Naive thymus-derived CD8-positive, alpha-beta T cell (primary cell): ENCODE measurements at places on chromosomes 12 and 14. TPM values are rescaled to one million over a fixed set of nuclear protein-coding genes. Genes with fewer than 3 reads are reported as not detected.

GYS2 gene
- not detected for total RNA-seq

KRT3 gene
- total RNA-seq = not detected

TWF1 gene
- total RNA-seq = 35.5 TPM

LRRC10 gene
- not detected for total RNA-seq

OR10P1 gene
- total RNA-seq = not detected

PDZRN4 gene
- not detected for total RNA-seq

GRCh38 chr14:24670594-24670993 lies 36.6 kb upstream of the GZMB start:
- H3K4me1 ChIP-seq = peaks cover 29% of the 10 kb centered on the region
- DNase-seq = no peak
- H3K27me3 ChIP-seq = peaks cover 7% of the 10 kb centered on the region
- peaks cover 6% of the 10 kb centered on the region for H3K36me3 ChIP-seq

DNA sequence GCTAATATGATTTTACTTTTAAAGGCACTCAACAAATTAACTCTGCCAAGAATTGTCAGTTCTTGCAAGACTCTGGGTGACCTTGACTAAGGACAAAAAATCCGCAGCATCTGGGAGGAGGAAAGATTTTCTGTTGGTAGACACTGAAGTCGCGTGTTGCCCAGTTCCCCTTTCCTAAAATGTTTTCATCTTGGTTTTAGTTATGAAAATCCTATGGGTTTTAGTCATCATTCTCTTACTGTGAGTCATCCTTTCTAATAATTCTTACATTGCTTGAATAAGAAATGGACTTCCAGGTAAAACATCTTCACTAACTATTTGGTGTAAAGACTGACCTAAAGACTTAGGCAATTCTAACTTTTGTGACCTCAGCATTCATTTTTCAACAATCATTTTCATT lies 9.1 kb downstream of the GSG1 start:
- H3K4me1 ChIP-seq = peaks cover 24% of the 10 kb centered on the region
- no peaks in the 10 kb centered on the region for H3K27me3 ChIP-seq
- no peak for DNase-seq
- no peak overlapping the region for H3K27ac ChIP-seq
- H3K36me3 ChIP-seq = no peaks in the 10 kb centered on the region

GRCh38 chr12:117046011-117046369 lies 53.2 kb downstream of the TESC start:
- no peaks in the 10 kb centered on the region for H3K36me3 ChIP-seq

- no peak overlapping the region for H3K27ac ChIP-seq
- H3K36me3 ChIP-seq = no peaks in the 10 kb centered on the region
- H3K4me3 ChIP-seq = no peak overlapping the region
- no peak for DNase-seq
- no peaks in the 10 kb centered on the region for H3K27me3 ChIP-seq
- no peaks in the 10 kb centered on the region for H3K4me1 ChIP-seq
Measured at GRCh38 chr12:24649634-24650033, 299.3 kb downstream of the BCAT1 start.

DNA sequence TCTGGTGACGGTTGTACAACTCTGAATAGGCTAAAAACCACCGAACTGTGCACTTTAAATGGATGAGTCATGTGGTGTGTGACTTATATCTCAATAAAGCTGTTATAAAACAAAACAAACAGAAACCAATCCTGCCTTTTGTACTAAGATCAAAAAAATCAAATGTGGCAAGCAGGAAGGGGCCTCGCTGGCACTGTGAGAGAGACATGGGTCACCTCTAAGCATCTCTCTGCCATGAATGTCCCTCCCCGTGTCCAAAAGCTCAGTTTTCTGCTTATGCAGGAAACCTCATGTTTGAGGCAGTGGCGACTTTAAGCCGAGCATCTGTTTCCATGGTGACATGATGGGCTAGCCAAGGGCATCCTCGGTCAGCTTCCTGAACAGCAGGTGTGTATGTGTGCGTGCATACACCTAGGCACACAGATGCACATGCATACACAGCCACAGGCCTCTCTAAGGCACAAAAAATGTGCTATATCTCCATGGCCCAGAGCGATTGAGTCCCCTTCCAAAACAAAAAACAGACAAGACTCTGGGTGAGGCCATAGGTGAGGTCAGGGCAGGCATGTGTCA lies 44.4 kb downstream of the ARL6IP4 start:
- no peak overlapping the region for H3K4me3 ChIP-seq
- H3K27me3 ChIP-seq = no peaks in the 10 kb centered on the region
- peak overlapping the region; percentile 74 for H3K27ac ChIP-seq
- H3K4me1 ChIP-seq = peaks cover 32% of the 10 kb centered on the region

GRCh38 chr12:52372216-52373154 lies 5.2 kb upstream of the KRT85 start:
- H3K27ac ChIP-seq = no peak overlapping the region
- DNase-seq = peak; percentile 57
- H3K27me3 ChIP-seq = peaks cover 12% of the 10 kb centered on the region
- no peak overlapping the region for H3K4me3 ChIP-seq

DNA sequence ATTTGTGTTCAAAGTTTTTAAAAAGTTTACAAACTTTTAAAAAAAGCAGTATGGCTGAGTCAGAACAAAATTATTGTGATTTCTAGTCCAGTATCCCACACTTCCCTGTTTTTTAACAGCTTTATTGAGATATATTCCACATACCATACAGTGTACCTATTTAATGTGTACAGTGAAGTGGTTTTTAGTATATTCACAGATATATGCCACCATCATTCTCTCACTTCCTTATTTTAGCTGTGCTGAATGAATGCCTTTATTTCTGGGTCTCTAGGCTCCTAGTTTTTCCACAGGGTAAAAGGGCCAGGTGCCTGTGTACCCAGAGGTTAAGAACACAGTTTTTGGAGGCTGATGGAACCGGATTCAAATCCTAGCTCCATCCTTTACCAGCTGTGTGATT lies 58.9 kb upstream of the SRSF5 start:
- peaks cover 94% of the 10 kb centered on the region for H3K36me3 ChIP-seq
- no peak for DNase-seq
- H3K27ac ChIP-seq = no peak overlapping the region
- H3K4me1 ChIP-seq = peaks cover 40% of the 10 kb centered on the region

GRCh38 chr14:79091381-79091963 lies 921.3 kb downstream of the NRXN3 start:
- DNase-seq = no peak
- H3K4me1 ChIP-seq = no peaks in the 10 kb centered on the region
- no peaks in the 10 kb centered on the region for H3K36me3 ChIP-seq
- H3K27me3 ChIP-seq = peaks cover 4% of the 10 kb centered on the region
- H3K27ac ChIP-seq = no peak overlapping the region

- H3K4me3 ChIP-seq = no peak overlapping the region
- no peak overlapping the region for H3K27ac ChIP-seq
- no peak for DNase-seq
Measured at GRCh38 chr14:77148510-77149231, 7.1 kb upstream of the ZDHHC22 start.

DNA sequence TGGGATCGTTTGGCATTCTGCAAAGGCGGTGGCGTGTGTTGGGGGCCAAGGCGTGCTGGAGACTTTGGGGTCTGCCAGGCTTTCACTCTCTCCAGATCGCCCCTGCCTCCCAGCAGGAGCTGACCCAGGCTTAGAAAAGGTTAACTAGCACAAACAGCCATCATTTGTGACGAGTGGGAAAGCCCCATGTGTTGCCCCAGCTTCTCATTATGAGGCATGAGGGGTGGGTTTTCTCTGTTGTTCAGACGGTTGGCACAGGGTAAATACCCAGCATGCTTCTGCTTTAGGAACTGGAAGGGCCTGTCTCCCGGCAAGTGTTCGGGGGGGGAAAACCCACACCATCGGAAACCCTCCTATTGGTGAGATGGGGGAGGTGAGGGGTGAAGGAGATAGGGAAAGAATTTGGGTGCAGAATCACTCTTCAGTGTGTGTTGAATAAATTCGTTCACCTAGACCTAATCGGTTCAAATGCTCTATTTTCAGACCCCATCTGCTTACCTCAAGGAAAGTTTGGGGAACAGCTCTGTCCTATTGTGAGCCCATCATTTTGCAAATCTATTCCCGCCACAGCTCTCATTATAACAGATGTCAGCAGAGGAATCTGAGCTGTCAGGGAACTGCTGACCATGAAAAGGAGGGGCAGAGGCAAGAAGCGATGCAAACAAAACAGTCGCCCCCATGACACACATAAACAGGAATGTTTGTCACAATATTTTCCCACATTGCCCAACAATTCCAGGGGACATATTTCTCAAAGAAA lies 34.7 kb upstream of the C12orf42 start:
- H3K4me1 ChIP-seq = no peaks in the 10 kb centered on the region
- no peak overlapping the region for H3K4me3 ChIP-seq
- DNase-seq = no peak
- no peaks in the 10 kb centered on the region for H3K36me3 ChIP-seq
- H3K27me3 ChIP-seq = no peaks in the 10 kb centered on the region

DNA sequence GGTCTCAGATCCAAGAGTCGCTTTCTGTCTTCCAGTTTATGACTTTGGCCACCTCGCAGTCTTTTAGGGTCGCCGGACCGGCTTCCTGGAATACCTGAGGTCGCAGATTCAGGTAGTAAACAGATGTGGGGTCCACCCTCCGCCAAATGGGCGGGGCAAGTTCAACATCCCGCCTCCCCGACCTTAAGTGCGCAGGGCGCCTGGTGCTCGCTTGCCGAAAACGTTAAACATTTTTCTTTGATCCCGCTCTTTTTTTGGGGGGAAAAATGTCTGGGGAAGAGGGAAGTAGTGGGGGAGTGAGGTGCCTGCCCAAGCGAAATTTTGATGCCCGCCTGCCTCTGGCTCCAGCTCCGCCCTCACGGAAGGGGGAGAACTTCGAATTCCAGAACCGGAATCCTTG lies 73.9 kb upstream of the TBX5 start:
- peak overlapping the region; percentile 79 for H3K4me3 ChIP-seq
- peaks cover 11% of the 10 kb centered on the region for H3K4me1 ChIP-seq
- H3K36me3 ChIP-seq = no peaks in the 10 kb centered on the region
- no peak for DNase-seq
- H3K27me3 ChIP-seq = peaks cover 81% of the 10 kb centered on the region

- no peaks in the 10 kb centered on the region for H3K4me1 ChIP-seq
- H3K4me3 ChIP-seq = no peak overlapping the region
- H3K36me3 ChIP-seq = no peaks in the 10 kb centered on the region
- DNase-seq = no peak
Measured at GRCh38 chr12:132353811-132354210, 24.4 kb upstream of the GALNT9 start.

DNA sequence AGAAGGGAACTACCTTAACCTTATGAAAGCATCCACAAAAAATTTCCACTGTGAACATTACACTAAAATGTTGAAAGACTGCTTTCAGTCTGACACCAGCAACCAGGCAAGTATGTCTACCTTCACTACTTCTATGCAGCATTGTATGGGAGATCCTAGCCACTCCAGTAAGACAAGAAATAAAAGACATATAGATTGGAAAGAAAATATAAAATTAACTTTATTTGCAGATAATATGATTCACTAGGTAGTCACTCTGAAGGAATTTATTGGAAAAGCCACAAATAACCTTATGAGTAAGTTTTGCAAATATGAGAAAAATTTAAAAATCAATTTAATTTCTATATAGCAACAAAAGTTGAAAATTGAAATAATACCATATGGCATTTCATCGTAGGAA lies 172.0 kb downstream of the RERGL start:
- no peak for DNase-seq
- no peak overlapping the region for H3K4me3 ChIP-seq
- no peaks in the 10 kb centered on the region for H3K4me1 ChIP-seq
- H3K27me3 ChIP-seq = no peaks in the 10 kb centered on the region
- H3K27ac ChIP-seq = no peak overlapping the region
- peaks cover 2% of the 10 kb centered on the region for H3K36me3 ChIP-seq

- no peak overlapping the region for H3K27ac ChIP-seq
- H3K36me3 ChIP-seq = no peaks in the 10 kb centered on the region
- no peaks in the 10 kb centered on the region for H3K27me3 ChIP-seq
- H3K4me3 ChIP-seq = no peak overlapping the region
- H3K4me1 ChIP-seq = peaks cover under 1% of the 10 kb centered on the region
Measured at GRCh38 chr12:3777206-3777809, 24.4 kb upstream of the CRACR2A start.

DNA sequence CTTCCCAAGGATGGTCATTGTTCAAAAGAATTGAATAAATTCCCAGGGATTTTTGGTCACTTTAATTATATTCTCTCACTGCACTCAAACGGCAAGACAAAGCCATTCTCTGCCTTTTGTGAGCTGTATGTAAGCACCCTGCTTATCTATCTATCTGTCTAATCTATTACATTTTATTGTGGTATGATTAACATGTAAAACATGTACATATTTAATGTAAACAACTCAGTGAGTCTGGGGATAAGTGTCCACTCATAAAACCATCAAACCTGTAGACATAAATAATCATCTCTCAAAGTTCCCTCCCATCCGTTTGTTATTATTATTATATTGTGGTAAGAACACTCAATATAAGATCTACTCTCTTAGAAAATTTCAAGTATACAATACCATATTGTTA lies 167.1 kb downstream of the CAND1 start:
- DNase-seq = no peak
- peaks cover 12% of the 10 kb centered on the region for H3K4me1 ChIP-seq
- H3K27me3 ChIP-seq = no peaks in the 10 kb centered on the region
- H3K27ac ChIP-seq = no peak overlapping the region

DNA sequence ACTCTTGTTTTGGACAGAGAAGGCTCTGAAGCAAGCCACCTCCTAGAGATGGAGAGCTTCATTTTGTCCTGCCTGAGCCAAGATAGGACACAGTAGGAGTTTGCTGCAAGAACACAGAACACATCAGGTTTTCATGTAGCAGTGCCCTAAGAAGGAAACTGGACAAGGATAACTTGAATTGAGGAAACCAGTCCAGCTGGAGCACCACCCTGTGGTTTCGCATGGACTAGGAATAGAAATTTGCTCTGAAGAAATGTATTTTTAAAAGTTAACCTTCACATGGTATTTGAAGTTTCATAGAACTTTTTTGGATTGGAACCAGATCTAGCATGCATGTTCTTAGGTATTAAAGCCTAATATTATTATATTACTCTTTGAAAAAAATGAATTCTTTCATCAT lies 68.8 kb downstream of the RERG start:
- H3K27me3 ChIP-seq = peaks cover 8% of the 10 kb centered on the region
- H3K4me1 ChIP-seq = no peaks in the 10 kb centered on the region
- H3K4me3 ChIP-seq = no peak overlapping the region
- no peak overlapping the region for H3K27ac ChIP-seq

DNA sequence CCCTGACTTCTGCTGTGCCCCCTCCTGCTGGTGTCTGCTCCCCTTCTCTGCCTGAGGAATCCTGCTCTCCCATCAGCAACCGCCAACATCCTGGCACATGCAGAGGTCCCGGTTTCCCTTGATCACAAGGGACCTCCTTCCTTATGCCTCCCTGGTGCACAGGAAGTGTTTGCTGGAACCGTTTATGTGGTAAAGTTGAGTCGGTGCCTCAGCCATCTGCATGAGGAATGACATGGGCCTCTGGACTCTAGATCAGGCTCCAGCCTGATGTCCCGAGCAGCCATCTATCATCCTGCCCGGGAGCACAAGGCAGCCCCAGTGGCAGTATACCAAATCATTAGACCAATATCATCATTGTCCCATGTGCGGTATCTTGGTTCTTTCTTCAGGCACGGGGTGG lies 90.4 kb downstream of the BORCS5 start:
- no peak overlapping the region for H3K27ac ChIP-seq
